ENCODE measurements at places on chromosomes 7 and 10.

DNA sequence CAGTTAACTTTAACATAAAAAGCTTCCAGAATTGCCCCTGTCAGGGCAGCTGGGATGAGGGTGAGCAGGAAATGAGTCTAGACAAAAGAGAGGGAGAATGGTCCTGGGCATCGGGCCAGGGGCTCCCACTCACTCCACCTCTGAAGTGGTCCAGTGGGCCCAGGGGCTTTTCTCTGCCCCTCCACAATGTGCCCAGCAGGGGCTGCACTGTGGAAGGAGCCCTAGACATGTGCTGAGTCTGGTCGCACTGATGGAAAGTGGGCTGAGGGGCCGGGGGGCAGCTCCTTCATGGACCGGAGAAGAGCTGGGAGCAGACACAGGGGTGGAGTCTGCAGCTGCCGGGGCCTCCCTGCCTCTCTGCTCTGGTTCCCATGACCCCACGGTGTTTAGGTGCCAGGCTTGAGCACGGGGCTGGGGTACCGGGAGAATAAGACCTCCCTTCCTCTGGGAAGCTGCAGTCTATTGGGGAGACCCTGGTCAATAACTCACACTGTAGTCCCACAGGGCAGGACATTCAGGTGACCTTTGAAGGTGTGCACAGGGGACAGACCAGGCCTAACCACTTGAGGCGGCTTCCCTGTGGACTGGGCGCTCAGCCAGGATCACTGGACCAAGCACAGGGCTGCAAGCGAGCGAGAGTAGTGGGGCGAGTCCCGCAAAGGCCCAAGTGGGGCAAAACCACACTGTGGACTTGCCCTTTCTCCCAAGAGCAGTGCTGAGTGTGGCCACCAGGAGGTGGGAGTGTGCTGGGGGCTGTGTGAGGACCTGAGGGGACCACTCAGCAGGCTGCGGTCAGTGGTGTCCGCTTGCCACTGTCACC, 6.1 kb downstream of the ADCY1 start:
- DNase-seq = no peak

GRCh38 chr10:8852546-8852945, 798.1 kb downstream of the GATA3 start:
- DNase-seq = no peak

GRCh38 chr7:15011289-15011688, 108.7 kb upstream of the DGKB start:
- DNase-seq = no peak

GRCh38 chr7:15684871-15685270, 1.6 kb downstream of the MEOX2 start:
- DNase-seq = peak; percentile 57

DNA sequence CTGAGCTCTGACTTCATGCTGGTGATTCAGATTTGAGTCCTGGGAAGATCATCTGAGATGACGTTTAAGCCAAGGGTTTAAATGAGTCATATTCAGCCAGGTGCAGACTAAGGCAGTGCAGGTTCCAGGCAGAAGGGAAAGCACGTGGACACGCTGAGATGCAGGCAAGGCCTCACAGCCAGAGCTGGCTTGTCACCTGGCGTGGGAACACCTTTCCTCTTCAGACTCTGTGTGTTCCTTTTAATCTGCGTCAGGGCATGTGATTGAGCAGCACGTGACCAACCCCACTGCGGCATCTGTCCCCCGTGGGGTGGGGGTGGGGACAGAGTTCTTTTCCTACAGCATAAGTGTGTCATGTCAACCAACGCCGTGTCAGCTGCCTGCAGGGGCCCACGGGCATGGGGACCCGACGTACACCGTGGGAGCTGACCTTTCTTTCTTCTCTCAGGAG, 10.7 kb upstream of the IDI2 start:
- DNase-seq = no peak

DNA sequence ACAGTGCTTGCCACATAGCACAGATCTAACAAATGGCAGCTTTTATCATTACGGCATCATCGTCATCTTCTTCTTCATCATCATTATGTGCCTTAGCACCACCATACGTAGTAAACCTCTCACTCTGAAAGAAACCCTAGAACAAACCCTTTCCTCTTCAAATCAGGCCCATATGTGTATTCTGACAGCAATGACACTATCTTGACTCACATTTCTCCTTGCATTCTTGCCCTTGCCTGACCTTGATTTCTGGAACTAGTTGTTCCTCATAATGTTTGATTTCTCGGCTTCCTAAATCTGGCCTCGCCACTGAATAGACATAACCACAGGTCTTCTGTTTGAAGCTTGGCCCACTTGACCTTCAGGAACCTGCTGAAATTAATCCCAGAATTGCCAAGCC, 115.3 kb downstream of the DGKI start:
- DNase-seq = no peak

DNA sequence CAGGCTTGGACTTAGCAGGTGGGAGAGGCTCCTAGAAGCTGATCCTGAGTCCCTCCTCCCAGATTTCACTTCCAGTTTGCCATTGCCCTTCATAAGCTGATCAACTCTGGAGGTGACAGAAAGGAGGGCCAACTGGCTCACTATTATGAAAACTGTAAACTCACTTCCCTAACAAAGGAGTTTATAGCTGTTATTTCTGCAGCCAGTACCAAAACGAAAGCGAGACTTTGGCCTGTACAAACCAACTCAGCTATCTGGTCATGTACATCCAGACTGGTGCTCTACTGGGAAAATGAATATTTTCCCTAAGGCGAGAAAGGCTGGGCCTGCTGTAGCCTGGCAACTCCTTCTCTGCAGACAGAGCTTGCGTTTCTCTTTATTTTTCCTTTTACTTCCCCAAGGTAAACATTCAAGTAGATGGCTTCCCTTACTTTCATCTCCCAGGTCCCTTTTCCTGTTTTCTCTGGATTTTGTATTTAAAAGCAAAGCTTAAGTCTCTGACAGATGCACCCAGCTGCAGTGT, 54.7 kb downstream of the GALNT17 start:
- DNase-seq = no peak

- DNase-seq = no peak
Observed at GRCh38 chr10:68138526-68138925, 29.2 kb downstream of the MYPN start.

DNA sequence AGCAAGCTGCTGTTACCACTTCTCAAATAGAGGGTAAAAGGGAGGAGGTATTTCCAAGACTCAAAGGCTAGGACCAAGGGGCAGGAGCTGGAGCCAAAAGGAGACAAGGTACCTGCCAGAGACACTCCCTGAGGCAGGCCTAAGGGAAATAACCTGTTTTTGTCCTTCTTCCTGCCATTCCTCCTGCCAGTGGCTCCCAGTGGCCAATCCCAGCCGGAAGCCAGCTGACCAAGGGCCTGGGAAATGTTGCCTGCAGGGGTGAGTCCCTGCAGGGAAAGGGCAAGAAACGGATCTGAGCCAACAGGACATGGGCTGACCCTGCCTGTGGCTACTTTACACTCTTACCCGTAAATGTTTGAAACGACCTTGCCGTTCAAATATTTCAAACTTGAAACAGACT, 3.5 kb downstream of the CYTH3 start:
- DNase-seq = no peak

DNA sequence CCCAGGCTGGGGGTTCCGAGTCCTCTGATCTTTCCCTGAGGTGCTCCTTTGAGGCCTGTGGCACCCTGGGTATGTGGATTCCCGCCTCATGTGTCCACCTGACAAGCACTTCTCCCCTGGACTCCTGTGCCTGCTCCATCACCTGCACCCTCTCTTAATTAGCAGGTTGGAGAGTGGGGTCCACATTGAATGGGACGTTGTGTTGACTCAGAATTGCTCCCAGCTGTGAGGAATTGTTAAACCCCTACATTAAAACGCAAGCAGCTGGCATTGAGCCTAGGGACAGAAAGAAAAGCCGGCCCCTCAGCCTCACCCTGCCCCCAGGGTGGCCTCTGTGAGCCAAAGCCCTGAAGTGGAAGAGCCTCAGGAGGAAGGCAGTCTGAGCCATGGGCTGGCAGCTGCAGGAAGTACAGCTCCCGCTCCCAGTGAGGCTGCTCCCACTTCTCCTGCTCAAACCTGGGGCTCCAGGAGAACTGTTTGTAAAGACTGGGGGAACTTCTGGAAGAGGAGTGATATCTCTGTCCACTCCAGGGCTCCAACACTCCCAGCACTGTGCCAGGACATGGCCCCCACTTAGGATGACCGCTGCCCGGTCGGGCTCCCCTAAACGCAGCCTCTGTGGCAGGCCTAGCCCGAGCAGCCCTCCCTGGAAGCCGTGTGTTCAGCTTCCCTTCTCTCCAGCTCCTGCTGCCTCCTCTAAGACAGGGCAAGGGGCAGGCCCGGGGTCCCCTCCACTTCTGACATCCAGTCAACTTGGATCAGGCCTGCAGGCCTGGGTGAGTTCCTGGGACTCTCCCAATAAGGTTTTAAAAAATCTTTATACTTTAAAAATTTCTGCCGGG, 1.8 kb upstream of the OPN4 start:
- DNase-seq = peak; percentile 61

DNA sequence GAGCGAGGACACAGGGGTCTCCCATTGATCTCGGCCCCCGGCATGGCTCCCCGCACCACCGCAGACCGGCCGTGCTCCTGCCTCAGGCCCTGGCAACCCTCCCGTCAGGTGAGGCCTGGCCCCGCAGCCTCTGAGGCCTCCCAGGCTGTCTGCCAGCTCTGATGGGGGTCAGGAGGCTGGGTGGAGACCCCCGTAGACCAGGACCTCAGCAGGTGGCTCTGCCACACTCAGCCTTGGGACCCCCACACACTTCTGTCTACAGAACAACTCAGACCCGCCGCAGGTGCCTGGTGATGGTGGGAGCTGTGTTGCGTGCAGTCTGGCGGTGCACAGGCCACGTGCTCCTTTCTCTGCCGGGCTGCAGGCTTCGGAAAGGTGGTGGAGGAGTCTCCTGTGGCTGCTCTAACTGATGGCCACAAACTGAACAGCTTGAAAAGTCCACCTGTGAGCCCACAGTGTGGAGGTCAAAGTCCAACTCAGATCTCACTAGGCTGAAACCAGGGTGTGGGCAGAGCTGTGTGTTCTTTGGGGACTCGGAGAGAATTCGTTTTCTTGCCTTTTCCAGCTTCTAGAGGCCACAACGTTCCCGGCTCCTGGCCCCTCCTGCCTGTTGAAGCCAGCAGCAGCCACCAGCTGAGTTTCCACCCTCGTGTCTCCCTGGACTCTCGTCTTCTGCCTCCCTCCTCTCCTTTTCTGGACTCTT, 62.5 kb downstream of the PWWP2B start:
- no peak for DNase-seq

- no peak for DNase-seq
Observed at GRCh38 chr7:105316578-105317344, 72.0 kb downstream of the SRPK2 start.

GRCh38 chr10:74451127-74451829, 300.3 kb downstream of the ADK start:
- DNase-seq = no peak

DNA sequence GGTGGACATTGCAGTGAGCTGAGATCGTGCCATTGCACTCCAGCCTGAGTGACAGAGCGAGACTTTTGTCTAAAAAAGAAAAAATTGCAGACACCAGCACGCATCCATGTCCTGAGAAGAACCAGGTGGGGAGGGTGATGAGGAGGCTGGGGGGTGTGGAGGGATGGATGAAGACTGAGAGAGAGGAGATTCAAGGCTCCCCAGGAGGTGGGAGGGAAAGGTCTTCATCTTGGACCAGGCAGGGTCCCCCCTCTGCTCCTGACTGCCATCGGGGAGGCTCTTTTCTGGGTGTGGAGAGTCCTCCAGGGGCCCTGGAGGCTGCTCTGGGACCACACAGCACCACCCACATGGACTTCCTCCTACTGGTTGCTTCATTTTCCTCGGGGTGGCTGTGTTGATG, 1.5 kb downstream of the SCART1 start:
- DNase-seq = no peak

DNA sequence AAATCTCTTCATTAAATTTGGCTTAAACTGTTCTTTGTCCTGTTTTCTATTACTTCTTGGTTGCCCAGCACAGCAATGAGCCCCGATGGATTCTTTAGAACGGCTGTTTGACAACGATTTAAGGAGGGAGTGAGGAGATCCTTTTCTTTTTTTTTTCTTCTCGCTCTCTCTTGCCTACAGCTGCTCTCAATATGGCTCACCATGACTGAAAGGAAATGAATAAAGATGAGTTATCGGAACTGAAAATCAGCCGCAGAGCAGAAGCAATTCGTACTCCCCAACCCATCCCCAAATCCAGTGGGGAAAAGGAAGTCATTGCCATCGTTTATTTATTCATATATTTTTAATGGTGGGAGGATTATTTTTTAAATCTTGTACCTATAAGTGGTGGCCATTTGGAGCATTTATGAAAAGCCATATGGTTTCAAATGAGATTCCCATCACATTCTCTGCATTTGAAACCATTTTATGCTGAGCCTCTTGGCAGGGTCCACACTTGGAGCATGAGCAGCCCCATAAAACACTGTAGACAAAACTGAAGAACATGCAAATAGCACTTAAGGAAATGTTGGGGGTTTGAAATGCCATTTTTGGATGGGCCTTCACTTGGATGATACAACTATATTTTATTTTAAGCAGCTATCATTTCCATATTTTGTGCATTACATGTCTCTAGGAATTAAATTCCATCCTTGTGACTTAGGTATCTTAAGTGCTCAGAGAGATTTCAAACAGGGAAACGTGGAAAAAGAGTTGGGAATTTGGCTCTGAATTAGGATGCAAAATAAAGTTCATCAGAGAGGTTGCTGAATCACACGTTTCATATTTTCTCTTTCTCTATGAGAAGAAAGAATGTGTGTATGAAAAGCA, 107.7 kb upstream of the FZD1 start:
- DNase-seq = no peak

- no peak for DNase-seq
Observed at GRCh38 chr7:50327443-50327842, 22.9 kb downstream of the IKZF1 start.

- no peak for DNase-seq
Observed at GRCh38 chr10:5040781-5041470, 37.3 kb upstream of the AKR1C2 start.

- no peak for DNase-seq
Observed at GRCh38 chr10:14250496-14251076, 80.1 kb downstream of the FRMD4A start.

DNA sequence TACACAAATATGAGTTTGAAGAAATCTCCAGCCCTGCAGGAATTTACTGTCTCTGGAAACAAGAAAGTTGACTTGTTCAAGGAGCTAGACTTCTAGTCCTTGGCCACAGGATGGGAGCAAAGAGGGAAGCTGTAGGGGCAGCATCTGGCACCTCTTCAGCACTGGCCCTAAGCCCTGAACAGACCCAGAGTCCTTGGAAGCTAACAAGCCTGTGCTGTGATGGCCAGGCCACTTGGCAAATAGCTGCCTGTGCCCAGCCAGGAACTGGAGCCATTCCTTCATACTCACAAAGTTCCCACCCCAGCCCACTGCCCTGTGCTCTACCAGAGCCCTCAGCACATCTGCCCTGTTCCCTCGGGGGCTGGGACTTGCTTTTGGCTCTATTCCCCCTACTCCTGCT, 9.4 kb upstream of the COL13A1 start:
- DNase-seq = no peak

GRCh38 chr10:43167498-43167889, 29.2 kb downstream of the CSGALNACT2 start:
- no peak for DNase-seq

DNA sequence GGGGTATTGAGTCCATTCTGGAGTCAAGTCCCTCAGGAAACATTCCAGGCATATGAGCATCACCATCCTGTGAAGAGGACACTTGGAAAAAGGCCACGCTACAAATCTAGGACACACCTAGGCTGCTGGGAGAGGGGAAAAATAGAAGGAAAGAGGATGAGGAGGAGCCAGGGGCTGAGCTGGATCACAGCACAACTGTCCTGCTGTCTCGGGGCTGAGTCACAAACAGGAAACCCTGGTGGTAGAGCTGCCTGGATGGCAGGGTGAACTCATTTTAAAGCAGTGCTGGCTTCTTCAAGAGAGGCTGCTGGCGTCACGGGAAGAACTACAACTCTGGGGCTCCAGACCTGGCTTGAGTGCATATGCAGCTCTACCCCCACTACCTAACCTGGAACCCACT, 151.5 kb downstream of the RNF216 start:
- DNase-seq = no peak

Measured in eye (tissue), 1 donor.